Activated naive CD8-positive, alpha-beta T cell treated with anti-CD3 and anti-CD28 coated beads, Interleukin-2, amount 50 U/mL, for 16 hours (primary cell): ENCODE measurements at places on chromosomes 12 and 14.
A peak's percentile ranks its signal among the peaks of the same experiment; 100 is the strongest.

- no peak for DNase-seq
Observed at GRCh38 chr14:55332654-55333570, 61.7 kb downstream of the FBXO34 start.

- no peak for DNase-seq
Observed at GRCh38 chr12:95837240-95838038, 21.3 kb upstream of the SNRPF start.

DNA sequence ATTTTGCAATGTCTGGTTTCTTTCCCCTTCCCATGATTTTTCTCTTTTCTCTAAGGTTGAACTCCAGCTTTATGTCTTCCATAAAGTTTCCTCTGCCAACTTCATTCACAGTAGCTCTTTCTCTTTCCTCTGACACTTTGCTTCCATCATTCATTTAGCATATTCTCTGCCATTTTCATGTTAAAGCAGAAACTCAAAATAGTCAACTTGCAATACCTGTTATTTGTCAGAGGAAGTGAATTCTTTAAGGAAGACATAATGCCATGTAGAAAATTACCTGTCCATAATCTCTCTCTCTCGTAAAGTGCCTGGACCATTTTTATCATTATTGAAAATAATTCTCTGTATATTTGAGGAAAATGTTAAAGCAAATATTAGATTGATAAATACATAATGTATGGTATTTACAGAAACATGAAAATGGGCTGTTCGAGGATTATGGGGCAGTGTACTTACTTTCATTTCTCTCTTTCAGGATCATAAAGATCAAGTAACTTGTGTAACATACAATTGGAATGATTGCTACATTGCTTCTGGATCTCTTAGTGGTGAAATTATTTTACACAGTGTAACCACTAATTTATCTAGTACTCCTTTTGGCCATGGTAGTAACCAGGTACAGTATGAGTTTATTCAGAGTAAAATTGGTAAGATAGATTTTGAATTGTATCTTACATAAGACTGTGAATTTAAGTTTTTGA is 12.6 kb downstream of the NEDD1 start:
- DNase-seq = no peak

DNA sequence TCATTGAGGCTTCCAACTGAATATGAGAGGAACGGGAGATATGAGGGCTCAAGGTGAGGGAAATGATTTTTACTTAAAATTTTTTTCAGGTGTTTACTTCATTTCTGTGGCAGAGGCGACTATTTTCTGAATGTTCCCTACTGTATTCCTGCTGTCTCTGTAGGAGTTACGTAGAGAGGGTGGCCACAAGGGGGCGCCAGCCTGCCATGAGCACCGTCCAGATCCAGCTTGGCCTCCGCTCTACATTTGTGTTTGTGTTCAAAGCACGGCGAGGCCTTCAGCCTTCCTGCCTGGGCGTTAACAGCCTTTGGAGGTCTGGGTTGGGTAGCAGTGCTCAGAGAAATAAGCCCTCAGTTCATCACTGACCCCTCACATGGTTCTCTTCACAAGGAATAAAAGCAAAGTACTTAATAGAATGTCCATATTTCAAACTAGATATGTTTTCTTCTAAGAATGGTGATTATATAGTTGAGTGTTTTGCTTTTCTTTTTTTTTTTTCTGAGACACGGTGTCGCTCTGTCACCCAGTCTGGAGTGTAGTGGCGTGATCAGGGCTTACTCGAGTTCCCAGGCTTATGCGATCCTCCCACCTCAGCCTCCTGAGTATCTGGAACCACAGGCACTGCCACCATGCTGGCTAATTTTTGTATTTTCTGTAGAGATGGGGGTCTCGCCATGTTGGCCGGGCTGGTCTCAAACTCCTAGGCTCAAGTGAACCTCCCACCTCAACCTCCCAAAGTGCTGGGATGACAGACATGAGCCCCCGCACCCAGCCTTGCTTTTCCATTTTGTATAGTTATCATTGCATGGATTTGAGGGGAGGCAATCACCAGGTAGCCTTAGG is 22.3 kb downstream of the CKB start:
- peak; percentile 48 for DNase-seq

GRCh38 chr12:101940400-101940950 is 63.1 kb downstream of the DRAM1 start:
- no peak for DNase-seq

GRCh38 chr12:2982361-2982760 is 23.2 kb downstream of the TEAD4 start:
- DNase-seq = no peak

DNA sequence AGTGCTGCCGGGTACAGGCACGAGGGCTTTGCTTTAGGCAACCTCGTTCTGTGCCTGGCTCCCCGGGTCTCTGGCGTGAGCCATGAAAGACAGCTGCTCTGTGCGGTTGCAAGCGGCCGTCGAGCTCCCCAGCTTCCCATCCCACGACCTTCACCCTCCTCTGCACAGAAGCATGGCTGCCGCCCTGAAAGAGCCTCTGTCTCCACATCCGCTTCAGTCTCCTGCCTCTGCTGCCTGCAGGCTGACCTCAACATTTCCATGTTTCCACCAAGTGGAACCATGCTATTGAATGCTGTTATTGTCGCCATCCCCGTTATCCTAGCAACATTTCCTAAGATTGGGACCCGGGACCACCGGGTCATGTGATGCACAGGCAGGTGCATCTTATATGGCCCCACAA is 57.1 kb downstream of the KDM2B start:
- no peak for DNase-seq

GRCh38 chr14:33229269-33229929 is 290.7 kb downstream of the NPAS3 start:
- no peak for DNase-seq

DNA sequence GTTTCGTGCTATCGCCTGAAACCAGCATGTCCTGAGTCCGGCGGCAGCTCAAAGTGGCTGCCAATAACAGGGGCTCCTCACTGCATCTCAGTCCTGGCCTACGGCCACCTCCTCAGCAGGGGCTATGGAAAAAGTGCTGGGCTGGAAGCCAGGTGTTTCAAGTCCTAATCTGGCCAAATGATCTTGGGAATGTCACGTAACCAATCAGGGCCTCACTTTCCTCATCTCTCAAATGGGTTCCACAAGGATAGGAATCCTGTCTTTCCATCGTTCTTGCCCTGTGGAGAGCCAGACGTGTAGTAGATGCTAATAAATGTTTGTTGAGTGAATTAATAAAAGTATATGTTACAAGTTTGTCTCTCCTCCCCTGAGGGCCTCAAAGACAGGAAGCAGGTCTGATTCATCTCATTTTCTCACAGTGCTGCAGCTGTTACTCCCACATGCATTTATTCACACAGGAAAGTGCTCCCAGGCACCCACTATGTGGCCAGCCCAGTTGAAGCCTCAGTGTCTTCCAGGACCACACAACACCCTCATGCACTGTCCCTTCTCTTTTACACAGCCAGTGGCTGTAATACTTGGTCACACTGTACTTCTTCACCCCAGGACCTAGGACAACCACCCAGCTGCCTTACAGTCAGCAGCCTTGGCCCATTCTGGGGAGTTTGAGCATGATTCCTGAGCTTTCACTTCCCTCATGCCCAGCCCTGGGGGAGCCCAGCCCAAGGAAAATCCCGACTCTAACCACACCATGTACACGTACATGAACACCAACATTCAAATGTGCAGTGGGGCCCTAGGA is 5.0 kb downstream of the CMKLR1 start:
- DNase-seq = no peak

DNA sequence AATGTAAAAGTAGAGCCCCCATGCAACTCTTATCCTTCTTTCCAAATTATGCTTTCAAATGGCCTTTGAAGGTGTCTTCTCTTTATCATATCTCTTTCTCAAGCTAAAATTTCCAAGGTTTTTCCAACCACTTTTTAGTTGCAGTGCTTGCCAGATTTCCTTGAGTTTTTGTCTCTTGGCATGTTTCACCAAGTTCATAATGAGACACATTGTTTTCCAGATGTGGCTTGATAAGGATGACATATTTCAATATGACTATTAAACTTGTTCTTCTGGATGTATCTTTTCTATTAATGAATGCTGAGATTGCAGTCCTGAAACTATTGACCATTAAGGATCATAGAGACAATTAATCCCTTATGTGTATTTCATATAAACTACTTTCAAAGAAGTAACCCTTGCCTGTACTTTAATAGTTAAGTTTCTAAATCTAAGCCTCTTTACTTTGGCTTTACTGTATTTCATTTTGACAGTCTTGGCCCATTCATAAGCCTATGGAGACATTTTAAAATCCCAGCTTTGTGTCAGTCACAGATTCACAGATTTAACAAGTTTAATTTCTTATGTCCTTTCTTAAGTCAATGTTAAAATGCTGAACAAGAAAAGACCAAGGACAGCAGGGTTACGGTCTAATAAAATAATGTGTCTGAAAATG is 151.5 kb downstream of the LRFN5 start:
- no peak for DNase-seq

GRCh38 chr12:48930475-48930874 is 5.2 kb upstream of the FKBP11 start:
- DNase-seq = no peak

DNA sequence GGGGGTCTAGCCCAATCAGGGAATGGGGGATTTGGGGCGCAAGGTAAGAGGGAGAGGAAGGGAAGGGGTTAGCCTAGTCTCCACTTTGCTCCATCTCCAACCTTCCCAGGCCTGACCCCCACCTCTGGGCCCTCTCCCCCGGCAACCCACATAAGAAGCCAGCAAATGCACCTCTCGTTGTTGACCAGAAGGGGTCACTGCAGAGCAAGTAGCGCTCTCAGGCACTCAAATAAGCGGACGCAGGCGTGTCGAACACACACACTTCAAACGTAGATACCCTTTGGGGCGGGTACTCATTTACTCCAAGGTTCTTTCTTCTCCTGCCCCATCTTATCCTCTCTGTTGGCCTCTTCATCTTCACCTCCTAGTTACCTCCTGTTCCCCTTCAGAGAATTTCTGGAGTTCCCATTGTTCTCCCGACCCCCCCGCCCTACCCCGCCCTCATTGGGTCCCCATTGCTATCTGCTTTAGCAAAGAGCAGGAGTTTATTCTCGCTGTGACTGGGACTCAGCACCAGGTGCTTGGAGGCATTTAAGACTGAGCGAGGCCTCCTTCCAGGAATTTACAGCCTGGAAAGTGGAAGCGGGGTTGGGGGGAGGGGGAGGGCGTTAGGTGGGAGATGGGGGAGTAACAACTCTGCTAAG is 1.5 kb upstream of the SRRM4 start:
- DNase-seq = no peak

- DNase-seq = no peak
Observed at GRCh38 chr12:16492820-16493797, 112.9 kb downstream of the LMO3 start.
